ENCODE measurements at places on chromosomes 12 and 14.

- peak; percentile 56 for DNase-seq
These were observed 3.0 kb downstream of the WNT1 start for GRCh38 chr12:48980953-48981756.

GRCh38 chr12:5416571-5416970, 15.3 kb upstream of the NTF3 start:
- DNase-seq, result no peak

DNA sequence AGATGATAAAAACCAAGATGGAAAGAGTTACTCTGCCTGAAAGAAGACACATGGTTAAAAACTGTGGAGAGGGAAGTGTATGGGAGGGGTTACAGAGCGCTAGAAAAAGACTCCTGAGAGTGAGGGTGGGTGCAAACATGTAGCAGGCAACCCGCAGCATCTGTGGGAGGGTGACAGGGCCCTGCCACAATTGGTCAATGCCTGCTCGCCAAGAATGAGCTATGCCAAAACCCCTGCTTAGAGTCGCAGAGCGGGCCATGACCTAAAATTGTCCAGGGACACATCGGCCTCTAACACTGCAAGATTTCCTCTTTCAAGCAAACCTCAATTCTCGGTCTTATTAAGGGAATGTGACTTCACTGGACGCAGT, 700 bp downstream of the PRKAG1 start:
- no peak for DNase-seq

GRCh38 chr12:88615490-88615889, 35.2 kb upstream of the KITLG start:
- DNase-seq, result no peak

DNA sequence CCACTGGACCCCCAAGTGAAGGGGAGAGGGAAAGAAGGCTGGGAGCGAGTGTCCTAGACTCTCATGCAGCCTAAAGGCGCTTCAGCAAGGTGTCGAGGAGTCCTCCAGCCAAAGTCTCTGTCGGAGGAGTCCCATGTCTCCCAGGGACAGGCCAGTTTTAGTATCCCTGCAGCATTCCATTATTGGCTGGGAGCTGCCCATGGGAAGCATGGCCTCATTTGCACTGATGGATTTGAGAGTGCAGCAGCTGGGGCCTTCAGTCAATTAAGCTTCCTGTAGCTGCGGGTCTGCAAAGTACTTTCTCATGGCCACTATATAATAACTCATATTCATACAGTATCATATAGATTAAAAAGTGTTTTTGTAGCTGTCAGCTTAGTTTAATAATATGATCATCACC, 12.4 kb upstream of the RPH3A start:
- no peak for DNase-seq

DNA sequence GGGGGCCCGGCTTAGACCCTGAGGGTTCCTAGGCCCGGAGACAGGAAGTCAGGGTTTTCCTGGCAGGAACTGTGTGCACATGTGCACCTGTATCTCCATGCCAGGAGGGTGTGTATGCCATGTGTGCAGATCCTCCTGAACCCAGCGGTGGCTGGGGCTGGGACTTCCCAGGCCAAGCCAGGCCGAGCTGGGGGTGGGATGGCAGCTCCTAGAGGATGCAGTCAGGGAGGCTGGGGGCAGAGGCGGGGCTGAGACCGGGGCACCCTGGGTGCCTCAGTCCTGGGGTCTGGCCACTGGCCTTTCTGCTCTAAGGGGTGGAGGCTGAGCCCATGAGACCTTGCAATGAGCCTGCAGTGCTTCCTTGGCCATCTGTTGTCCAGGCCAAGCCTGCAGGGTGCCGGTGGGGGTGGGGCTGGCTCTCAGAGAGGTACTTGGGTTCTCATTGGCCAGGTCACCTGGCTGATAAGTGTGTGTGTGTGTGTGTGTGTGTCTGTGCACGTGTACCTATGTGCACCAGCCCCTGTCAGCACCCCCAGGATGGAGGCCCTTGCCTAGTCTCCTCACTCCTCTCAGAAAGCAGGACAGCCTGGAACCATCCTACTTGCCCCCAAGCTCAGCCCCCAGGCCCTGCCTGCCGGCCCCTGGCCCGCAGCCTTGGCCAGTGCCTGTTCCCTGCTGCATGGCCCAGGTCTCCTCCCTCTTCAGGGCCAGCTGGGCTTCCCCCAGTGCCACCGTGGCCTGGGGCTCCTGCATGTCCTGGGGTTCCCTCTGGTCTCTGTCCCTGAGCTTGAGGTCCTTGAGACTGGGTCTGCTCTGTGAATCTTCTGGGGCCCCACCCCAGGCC, 10.6 kb upstream of the TNFAIP2 start:
- no peak for DNase-seq

GRCh38 chr12:45701296-45701695, 28.2 kb upstream of the ARID2 start:
- no peak for DNase-seq

GRCh38 chr12:123153906-123154305, 3.0 kb upstream of the PITPNM2 start:
- no peak for DNase-seq

Measured in right kidney (tissue), 9 donors.